ENCODE measurements at places on chromosomes 2 and 18.

GRCh38 chr18:36633961-36634412, 194.8 kb downstream of the TPGS2 start:
- no peak for DNase-seq

- no peak for DNase-seq
These were observed 7.0 kb downstream of the ASTL start for GRCh38 chr2:96131152-96131812.

DNA sequence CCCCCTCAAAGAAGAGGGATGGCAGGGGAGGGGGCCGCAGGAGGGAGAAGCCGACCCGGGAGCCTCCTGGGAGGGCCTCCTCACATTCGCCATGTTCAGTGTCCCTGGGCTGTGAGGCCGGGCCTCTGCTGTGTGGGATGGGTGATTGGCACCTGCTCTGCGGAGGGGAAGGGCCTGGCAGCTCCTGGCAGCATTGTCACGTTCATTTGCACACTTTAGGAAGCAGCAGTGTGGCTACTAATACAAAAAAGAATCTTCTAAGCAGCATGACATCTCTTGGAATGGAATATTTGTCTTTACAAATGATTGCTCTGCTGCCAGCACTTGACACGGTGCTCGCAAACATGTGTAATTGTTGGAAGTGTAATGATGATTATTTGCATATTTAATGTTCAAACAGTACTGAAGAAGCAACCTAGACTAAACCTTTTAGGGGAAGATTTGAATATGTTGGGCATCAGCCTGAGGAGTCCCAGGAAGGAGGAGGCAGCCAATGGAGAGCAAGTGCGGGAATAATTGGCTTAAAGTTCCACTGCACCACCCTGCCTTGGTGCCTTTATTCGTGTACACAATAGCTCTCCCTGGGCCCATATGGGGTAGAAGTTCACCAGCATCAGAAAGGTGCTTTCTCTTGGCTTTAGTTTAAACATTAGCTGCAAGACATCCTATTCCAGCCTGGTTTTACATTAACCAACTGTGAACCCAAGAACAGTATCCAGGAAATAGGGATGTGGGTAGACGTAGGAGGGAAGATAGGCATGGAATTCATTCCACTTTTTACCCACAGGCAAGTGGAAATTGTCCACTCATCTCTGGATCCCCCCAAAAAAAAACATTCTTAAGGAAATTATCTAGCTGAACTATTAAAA, 404.9 kb downstream of the TMEM182 start:
- DNase-seq, result no peak

DNA sequence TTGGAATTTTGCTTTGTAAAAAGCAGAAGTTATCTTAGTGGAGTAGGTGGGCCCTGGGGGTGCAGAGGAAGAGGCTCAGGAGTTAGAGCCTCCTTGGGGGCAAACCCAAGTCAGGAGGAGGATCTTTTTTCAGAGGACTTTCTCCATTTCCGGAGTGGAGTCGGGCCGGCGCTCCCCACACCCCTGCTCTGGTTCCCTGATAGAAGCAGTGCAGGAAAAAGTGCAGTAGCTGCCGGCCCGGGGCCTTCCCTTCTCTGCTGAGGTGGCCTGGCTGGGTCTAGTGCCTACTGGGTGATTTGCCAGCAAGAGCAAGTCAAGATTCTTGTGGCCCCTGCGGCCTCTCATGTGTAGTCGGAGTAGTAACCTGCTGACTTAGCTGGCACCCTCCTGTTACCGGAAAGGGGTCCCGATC, 124.2 kb upstream of the HS6ST1 start:
- no peak for DNase-seq

GRCh38 chr2:198289811-198290210, 485.4 kb downstream of the PLCL1 start:
- DNase-seq, result no peak
